ENCODE measurements at places on chromosomes 12 and 14. TPM values are rescaled to one million over a fixed set of nuclear protein-coding genes. Genes with fewer than 3 reads are reported as not detected.

SLC39A2 gene
- total RNA-seq = 0.11 TPM

SMIM41 gene
- not detected for total RNA-seq

DNA sequence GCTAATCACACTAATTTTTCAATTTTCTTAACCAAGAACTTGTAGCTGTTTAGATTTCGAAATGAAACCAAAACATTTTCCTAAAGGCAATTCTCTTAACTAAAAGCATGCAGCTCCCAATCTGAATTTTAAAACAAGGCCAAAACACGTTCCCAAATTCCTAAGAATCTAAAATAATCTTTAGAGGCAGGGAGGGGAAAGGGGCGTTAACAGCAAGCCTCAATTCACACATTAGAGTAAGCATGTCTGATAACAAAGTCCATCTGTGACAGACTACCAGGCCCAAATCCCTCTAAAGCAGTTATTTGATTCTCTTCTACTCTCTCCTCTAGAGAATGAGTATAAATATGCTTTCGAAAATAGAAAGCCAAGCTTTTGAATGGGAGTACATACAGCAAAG, 754 bp downstream of the ATG14 start:
- no peak for DNase-seq

SLC17A8 gene
- 0.10 TPM for total RNA-seq

DNA sequence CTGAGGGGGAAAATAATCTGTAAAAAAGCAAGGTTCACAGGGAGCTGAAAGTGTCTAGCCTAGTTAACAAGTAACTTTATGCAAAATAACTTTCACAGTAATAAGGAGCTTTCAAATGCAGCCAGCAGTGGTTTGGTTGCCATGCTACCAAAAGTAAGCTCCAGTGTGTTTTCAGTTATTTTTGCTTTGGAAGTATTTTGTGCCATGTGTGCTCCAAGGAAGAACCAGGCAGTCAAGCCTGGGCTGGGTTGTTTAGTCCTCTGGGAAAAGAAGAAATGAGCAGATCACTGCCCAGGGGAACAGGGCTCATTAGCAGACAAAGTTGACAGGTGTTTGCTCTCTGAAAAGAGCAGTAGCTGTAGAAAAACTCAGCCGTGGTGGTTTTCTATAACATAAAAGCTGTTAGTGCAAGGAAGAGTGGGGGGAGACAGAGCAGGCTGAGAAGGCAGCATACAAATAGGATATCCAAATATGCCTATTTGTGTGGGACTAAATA, 92.8 kb upstream of the TMTC2 start:
- no peak for DNase-seq

DNA sequence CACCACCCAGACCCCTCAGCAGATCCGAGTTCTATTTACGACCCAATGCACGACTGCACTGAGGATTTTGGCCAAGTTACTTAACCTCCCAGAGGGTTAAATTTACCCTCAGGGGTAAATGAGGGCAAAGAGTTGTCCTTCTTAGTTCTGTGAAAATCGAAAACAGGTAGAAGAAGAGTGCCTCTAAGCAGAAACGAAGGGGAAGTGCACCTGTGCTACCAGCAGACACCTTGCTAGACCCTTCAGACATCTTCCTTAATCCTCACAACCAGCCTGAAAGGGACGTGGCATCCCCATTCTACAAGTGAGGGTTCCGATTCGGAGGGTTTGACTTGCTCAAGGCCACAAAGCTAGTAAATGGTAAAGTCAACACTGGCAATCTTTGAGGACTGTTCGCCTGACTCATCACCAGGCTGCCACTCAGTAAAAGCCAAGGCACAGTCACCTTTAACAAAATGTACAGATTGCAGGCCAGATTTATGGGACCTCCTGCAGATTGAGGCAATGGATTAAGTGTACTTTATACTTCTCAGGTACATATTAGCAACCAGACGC, 1.6 kb downstream of the GSG1 start:
- peak; percentile 62 for DNase-seq

KRT77 gene
- not detected for total RNA-seq

CCDC175 gene
- not detected for total RNA-seq

DNA sequence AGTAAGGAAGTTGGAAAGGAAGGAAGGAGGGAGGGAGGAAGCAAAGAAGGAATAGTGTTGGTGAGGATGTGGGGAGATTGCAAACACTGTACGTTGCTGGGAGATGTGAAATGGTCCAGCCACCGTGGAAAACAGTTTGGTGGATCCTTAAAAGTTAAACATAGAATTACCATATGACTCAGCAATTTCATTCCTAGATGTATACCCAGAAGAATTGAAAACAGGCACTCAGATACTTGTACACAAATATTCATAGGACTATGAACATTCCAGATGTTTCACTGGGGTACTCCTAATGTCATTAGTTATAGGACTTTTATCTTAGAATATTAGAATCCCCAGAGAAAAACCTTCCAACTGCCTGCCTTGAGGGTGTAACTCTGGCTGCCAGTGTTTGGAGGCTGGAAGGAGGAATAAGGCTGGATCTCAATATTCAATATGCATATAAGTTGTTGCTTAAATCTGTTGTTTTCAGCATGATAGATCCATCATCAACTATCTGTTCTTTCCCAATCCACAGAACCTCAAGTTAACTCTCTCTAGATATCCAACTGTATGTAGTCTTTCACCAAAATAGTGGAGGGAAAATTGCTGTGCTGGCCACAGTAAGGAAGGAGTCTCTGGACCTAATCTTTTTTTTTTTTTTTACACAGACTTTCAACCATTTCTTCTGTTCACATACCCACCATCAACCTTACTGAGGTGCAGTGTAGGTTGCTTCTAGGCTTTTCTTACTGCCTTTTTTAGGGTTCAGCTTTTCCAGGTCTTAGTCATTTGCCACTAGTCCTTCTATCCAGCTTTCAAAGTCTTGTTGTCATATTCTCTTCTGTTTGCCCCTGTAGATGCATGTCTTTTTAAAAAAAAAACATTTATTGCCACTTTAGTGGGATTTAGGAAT, 94.5 kb downstream of the DNAI7 start:
- no peak for DNase-seq

DNA sequence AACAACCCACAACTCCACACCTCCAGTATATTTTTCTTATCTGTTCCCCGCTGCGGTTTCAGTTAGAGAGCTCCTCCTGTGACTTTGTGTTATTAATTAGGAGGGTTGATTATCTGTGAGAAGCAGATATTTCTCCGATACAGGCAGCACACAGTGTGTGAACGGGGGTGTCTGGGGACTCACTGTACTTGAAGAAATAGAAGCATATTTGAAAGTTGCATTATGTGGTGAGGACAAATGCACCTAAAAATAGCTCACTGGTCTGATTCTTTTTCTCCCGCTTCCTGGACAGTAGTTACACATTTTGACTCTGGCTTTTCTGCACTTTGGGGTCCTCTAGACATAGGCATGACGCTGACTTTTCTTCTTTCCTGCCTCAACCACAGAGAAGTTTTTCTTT, 277.7 kb downstream of the VRK1 start:
- no peak for DNase-seq

DNA sequence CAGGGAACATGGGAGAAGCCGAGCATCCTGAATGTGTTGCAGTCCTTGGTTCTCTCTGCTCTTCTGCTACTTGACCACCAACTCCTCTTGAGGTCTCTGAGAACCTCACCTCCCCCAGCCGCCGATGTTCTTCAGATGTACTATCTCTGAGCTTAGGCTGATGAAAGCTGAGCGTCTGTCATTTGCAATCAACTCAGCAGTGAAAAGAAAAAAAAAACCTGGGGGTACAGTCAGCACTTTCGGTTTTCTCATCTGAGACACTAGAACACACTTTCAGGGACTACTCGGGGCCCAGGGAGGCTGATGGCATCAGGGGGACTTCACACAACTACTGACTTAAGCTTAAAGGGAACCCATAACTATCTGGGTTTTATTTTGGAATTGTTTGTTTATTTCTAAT, 9.6 kb upstream of the FLVCR2 start:
- DNase-seq = no peak

GRCh38 chr12:97148941-97149559, 242.0 kb downstream of the NEDD1 start:
- DNase-seq = peak; percentile 56

DNA sequence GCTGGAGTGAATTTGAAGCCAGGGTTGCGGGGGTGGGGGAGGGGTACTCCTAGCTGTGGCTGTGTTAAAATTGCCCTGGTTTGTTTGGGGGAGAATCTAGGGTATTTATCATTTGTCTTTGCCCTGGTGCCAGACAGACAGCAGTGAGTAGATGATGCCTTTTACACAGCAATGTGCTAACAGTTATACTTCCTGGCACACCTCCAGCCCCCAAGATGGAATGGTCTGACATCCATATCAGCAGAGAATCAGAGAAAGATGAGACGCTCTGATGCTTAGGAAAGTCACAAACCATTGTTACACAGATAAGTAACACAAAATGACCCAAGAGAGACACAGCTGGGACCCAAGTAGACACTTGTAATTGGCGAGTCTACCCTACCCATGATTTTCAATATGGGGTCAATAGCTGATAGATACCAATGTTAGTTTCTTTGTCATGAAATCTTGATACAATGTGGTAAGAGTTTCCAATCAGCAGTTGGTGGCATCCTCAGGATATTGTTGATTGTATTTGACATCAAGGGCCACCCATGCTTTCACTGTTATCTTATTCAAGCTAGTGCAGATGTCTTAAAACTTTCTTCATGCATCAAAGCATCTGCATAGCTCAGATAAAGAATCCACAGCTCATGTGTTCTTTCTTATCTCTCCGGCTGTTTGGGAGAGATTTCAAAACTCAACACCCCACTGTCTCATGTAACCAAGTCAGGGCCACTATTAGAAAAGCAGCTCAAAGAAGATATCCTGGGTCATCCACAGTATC, 2.6 kb upstream of the PRKAB1 start:
- no peak for DNase-seq

DNA sequence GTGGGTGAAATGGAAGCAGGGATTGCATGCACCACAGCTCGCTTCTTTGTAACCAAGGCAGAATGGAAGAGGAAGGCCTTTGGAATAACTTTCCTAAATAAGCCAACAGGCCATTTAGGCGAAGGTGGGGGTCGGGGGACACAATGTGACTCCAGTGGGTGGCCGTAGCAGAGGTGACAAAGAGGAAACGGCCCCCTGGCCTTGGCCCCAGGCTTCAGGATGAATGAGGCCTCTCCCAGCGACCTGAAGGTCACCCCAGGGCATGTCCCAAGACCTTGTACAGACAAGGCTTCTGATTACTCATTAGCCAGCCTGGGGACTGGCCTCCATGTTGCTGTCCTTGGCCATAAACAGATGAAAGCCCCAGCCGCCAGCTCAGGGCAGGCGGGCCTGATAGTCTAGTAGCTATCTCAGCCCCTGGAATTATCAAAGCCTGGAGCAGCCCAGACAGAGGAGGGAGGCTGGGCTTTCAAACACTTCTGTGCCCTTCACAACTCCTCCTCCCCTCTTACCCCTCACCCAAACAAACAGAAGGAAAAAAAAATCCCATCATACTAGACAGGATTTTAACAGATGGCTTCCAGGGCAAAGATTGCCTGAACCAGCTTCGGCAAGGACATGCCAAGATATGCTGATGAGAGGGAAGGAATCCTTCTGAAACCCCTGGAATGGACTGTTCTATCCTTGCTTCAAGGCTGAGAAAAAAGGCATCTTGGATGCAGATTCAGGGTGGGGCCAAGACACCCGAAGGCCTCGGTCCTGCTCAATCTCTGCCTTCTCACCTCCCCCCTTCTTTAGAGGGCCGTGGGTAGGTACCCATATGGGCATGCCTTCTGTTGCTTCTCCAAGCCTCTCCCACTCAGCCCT, 142.3 kb upstream of the PARP11 start:
- DNase-seq = peak; percentile 100

- peak; percentile 34 for DNase-seq
Measured at GRCh38 chr14:37262649-37263048, 64.9 kb downstream of the MIPOL1 start.

RNASE1 gene
- not detected for total RNA-seq

POC1B gene
- 15.1 TPM for total RNA-seq

PAX9 gene
- not detected for total RNA-seq

RFLNA gene
- not detected for total RNA-seq

GRCh38 chr12:88255224-88255623, 113.1 kb downstream of the TMTC3 start:
- DNase-seq = no peak

DNA sequence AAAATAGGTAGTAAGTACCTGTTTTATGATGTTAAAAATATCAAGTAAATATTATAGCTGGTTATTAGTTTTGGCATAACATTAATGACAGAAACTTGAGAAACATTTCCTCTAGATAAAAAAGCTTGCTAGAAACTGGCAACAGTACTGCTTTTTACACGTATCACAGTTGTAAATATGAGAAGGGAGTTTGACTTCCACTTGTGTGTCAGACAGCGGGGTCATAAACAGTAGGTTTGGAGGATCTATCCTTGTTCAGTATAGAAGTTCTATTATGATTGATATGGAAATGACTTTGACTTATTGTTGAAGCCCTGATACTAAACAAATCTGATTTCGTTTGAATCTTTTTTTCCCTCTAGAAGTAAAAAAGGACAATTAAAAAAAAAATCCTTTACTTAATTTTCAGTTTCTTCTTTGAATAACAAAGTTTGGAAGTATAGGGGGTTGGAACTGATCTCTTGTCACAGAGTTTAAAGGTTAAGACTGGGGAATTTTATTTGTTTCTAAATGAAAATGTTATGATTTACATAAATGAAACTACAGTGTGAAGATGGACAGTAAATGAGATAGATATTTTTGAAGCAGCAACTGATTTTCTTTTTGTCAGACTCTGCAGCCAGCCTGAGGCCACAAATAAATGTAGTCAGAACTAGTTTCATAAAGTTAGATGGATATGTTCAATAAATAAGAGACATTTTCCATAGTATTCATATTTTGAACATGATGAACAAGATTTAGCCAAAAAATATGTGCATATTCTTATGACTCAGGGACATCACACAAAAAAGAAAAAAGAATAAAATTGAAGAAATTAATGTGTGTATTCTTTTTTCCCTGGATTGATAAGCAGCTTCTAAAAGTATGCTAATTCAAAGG, 50.1 kb downstream of the WNK1 start:
- no peak for DNase-seq

DNA sequence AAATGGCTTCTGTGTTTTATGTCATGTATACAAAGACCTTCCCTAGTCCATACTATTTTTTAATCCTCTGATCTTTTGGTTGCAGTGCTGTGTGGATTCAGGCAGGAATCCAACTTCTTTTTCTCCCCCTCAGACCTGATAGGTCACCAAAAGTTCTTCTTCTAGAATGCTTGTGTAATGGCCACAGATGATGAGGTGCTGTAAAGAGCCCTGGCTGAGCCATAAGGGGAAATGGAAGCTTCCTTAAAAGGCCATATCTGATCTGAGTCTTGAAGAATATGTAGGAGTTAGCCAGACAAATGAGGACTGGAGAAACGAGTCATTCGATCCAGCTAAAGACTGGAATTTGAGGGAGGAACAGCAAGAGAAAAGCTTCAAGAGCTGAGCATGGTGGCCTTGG, 353.9 kb downstream of the PCNX1 start:
- DNase-seq = no peak

- no peak for DNase-seq
Measured at GRCh38 chr12:100717733-100718067, 76.9 kb upstream of the ANO4 start.

GRCh38 chr12:10151621-10152020, 20.3 kb downstream of the OLR1 start:
- no peak for DNase-seq

All from HepG2 (cell line).